ENCODE measurements at places on chromosomes 11 and 22. TPM values are rescaled to one million over a fixed set of nuclear protein-coding genes. Genes with fewer than 3 reads are reported as not detected.

GRCh38 chr11:129251067-129251466 is 58.9 kb upstream of the ARHGAP32 start:
- H3K4me3 ChIP-seq = peak overlapping the region; percentile 10
- H3K4me1 ChIP-seq = peaks cover 68% of the 10 kb centered on the region
- no peak overlapping the region for H3K27ac ChIP-seq
- no peaks in the 10 kb centered on the region for H3K27me3 ChIP-seq

DNA sequence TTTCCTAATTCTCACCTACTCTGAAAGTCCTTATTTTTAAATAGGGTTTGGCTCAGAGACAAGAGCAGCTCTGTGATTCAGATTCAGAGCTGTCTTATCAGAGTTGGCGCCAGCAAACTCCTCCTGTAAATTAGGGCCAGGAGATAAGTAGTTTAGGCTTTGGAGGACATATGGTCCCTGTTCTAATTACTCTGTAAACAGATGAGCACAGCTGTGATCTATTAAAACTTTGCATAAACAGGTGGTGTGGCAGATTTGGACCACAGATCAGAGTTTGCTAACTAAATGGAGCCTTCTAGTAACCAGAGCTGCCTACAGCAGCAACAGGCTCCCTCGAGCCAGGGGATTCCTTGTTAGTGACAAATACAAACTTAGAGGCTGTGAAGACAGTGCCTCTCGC is 27.9 kb downstream of the YPEL1 start:
- H3K27me3 ChIP-seq = no peaks in the 10 kb centered on the region
- H3K36me3 ChIP-seq = no peaks in the 10 kb centered on the region
- H3K4me1 ChIP-seq = no peaks in the 10 kb centered on the region
- H3K4me3 ChIP-seq = no peak overlapping the region

Gene JHY
- 4.2 TPM for total RNA-seq

GRCh38 chr11:117979481-117980211 is 6.5 kb upstream of the IL10RA start:
- DNase-seq = no peak
- H3K4me3 ChIP-seq = no peak overlapping the region
- no peak overlapping the region for H3K27ac ChIP-seq
- no peaks in the 10 kb centered on the region for H3K4me1 ChIP-seq

Gene MRTFA
- 35.8 TPM for total RNA-seq

Gene NRIP3
- total RNA-seq = 1.6 TPM
